ENCODE measurements at places on chromosomes 2 and 18. TPM values are rescaled to one million over a fixed set of nuclear protein-coding genes. Genes with fewer than 3 reads are reported as not detected.

GRCh38 chr18:9506046-9506792 is 30.9 kb downstream of the RALBP1 start:
- no peak for DNase-seq

DNA sequence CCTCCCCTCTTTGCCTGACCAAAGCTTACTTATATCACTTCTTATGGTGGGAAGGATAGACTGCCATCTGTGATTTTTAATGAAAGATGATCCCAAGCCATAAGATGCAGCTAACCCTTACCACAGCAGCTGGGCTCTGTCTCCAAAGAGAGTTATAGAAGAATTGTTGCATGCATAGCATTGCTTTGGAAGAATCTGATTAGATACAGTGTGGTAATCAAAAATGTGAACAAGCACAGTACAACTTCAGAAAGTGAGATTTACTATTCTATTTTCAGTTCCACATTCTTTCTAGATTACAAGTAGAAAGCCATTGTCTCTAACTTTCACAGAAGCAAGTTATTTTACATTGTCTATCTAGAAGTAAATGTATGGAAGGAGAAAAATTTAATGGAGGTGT is 129.0 kb upstream of the ACVR2A start:
- DNase-seq = no peak

DNA sequence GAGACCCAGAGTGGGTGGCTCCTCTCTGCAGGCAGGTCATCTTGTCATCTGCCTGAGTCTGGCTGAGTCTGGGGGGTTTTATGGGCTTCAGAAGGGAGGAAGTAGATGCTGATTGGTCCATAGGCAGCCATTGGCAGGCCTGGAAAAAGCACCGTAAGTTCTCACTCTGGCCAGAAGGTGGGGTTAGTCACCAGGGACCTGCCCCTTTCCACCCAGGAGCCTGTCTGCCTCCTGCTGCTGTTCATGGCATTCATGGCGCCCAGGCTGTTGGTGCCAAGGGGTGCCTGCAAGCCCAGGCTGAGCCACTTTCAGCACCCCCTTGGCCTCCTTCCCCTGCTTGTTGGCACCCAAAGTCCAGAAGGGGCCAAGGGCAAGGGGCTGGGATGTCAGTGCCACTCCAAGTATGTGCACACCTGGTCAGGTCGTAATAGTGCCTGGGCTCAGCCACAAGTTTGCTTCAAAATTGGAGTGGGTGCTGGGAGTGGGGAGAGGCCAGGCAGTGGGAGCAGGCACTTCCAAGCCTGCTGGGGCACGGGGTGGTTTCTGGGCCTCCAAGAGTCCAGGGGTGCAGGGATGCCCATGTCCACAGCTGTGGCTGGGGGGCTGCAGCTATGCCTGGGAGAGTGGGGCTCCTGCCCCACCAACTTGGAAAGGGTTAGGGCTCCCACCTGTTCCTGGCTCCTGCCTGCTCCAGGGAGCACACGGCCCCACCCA is 178.1 kb downstream of the FAM210A start:
- DNase-seq = no peak

DNA sequence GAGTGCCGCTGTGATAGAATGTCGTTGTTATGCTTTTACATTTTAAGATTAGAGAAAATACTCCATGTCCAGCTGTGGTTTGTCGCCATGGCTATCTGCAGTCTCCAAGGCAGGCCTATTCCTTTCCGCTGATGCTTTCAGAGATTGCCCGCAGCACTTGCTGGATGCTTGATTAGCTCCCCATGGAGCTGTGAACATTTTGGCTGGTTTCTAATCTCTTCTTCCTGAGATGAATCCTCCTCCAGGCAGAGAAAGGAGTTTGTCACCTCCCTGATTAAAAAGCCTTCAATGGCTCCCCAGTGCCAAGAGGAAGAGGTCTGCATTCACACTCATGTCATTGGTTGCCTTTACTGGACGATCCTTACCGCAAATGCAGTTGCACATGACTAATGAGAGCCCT is 32.6 kb upstream of the LPIN1 start:
- no peak for DNase-seq

The NEDD4L gene
- 10.7 TPM for total RNA-seq

The PSMA8 gene
- 0.83 TPM for total RNA-seq

DNA sequence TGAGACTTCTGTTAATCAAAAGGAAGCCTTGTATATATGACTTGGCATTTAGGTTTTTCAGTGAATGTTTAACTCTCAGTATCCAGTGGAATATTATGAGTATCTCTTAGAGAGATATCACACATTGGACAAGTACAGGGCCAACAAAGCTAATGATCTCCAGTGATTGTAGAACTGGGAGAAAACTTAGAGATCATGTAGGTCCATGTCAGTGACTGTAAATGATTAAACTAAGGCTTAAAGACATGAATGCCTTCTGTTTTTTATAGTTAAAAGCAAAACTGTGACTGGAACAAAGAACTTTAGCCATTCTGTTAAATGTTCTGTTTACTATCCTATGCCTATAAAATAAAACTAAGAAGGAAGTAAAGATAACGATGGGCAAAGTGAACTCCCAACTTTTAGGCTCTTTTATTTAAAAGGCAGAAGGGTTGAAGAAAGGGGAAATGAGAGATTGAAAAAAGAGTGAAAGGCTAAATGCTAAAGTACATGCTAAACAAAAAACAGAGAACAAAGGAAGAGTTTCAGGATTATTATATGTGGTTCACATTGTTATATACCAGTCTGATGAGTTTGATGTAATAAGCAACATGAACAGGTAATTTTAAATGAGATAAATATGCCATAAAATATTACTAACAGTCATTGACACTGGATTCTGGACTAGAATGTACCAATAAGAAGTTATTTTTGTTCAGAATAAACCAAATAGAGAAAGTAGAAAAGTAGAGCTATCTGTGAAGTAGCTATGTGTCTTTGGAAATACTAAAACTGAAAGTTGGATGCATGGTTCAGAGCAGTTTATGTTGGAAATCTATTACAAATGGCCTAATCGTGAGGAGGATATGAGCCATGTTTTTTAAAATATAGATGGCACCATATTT is 37.1 kb upstream of the TNFRSF11A start:
- no peak for DNase-seq

The BOK gene
- total RNA-seq = 0.35 TPM

DNA sequence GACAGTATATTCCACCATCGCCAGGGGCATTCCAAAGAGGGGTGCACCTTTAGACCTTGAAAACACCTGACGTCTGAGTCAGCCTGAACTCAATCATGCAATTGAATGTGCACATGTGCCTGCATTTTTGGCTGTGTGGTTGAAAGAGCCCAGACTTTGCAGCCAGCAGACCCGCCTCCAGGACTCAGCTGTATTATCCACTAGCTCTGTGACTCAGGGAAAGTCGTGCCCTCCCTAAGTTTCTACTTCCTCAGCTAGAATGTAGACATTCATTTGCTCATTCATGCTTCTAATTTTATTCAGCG is 94.2 kb downstream of the LRRC30 start:
- no peak for DNase-seq

- no peak for DNase-seq
Measured at GRCh38 chr2:10584843-10585475, 104.8 kb downstream of the NOL10 start.

- DNase-seq = no peak
Measured at GRCh38 chr2:103788951-103789350, 1027.1 kb downstream of the TMEM182 start.

The TTL gene
- 23.3 TPM for total RNA-seq

GRCh38 chr2:25088817-25089516 is 47.1 kb downstream of the EFR3B start:
- DNase-seq = no peak

The C2orf80 gene
- not detected for total RNA-seq

The LDLRAD4 gene
- 80.8 TPM for total RNA-seq

- DNase-seq = no peak
Measured at GRCh38 chr2:105384216-105384615, 14.6 kb downstream of the FHL2 start.

All from T-cell (primary cell).